ENCODE measurements at places on chromosomes 1 and 21.
A peak's percentile ranks its signal among the peaks of the same experiment; 100 is the strongest.

- H3K4me1 ChIP-seq, result no peaks in the 10 kb centered on the region
- H3K4me3 ChIP-seq, result no peak overlapping the region
- no peaks in the 10 kb centered on the region for H3K36me3 ChIP-seq
- DNase-seq, result no peak
Observed at GRCh38 chr1:33836911-33837310, 27.0 kb upstream of the HMGB4 start.

GRCh38 chr1:18836654-18837053 lies 22.8 kb downstream of the TAS1R2 start:
- H3K4me3 ChIP-seq, result no peak overlapping the region
- peaks cover 2% of the 10 kb centered on the region for H3K27me3 ChIP-seq
- no peak for DNase-seq
- H3K27ac ChIP-seq, result no peak overlapping the region

GRCh38 chr1:188463919-188464318 lies 1635.2 kb downstream of the PLA2G4A start:
- no peaks in the 10 kb centered on the region for H3K27me3 ChIP-seq
- H3K36me3 ChIP-seq, result no peaks in the 10 kb centered on the region
- no peaks in the 10 kb centered on the region for H3K4me1 ChIP-seq
- H3K27ac ChIP-seq, result no peak overlapping the region
- DNase-seq, result no peak

DNA sequence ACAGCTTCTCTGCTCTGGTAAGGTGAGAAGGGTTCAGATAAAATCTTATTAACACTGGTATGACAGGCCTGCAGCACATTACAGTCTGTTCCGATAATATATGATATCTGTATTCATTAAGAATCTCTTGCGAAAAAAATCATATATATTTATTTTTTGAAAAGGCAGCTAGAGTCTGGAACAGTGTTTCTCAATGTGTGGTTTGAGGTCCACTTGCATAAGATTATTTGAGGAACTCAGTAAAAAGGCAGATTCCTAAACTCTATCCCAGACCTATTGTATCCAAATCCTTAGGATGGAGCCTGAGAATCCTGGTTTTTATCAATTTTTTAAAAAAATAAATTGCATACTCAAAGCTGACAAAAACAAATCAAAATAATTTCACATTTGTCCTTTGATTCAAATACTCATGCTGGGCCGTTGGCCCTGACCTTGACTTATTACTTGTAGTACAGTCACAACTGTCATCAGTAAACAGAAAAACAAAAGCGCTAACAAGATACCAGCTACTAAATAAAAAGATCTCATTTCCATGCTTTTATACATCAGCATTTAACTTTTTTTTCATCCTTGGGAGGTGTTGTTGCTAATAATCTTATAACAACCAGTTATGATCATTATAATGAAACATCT lies 60.6 kb downstream of the RGS2 start:
- H3K27ac ChIP-seq, result no peak overlapping the region
- no peaks in the 10 kb centered on the region for H3K27me3 ChIP-seq
- no peaks in the 10 kb centered on the region for H3K36me3 ChIP-seq
- H3K4me1 ChIP-seq, result no peaks in the 10 kb centered on the region
- no peak for DNase-seq

DNA sequence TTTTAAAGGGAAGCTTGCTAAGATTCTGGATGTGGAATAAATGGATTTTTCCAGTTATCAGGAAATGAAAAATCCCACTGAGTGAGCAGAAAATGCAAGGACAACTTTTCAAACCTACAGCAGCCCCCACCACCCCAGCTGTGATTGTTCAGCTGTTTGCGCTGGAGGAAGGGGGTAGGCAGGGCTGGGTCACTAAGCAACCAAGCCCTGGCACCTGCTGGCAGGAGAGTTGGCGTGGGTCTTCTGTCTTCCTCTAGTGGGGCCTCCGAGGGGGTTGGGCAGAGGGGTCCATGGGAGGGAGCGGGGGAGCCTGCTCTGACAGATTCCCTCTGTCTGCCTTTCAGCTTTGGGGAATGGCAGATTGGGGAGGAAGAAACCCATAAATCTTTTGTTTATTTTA lies 45.3 kb downstream of the EIF2D start:
- no peaks in the 10 kb centered on the region for H3K27me3 ChIP-seq
- H3K27ac ChIP-seq, result no peak overlapping the region
- peaks cover 24% of the 10 kb centered on the region for H3K4me1 ChIP-seq
- H3K36me3 ChIP-seq, result peaks cover 38% of the 10 kb centered on the region

- H3K4me3 ChIP-seq, result no peak overlapping the region
- H3K27ac ChIP-seq, result peak overlapping the region; percentile 6
- no peaks in the 10 kb centered on the region for H3K27me3 ChIP-seq
- peaks cover 71% of the 10 kb centered on the region for H3K36me3 ChIP-seq
Observed at GRCh38 chr1:54401799-54402198, 4.4 kb downstream of the SSBP3 start.

- no peaks in the 10 kb centered on the region for H3K36me3 ChIP-seq
- DNase-seq, result no peak
- H3K27ac ChIP-seq, result no peak overlapping the region
- peaks cover 18% of the 10 kb centered on the region for H3K27me3 ChIP-seq
- H3K4me1 ChIP-seq, result peaks cover 25% of the 10 kb centered on the region
Observed at GRCh38 chr1:41498391-41498790, 13.9 kb upstream of the EDN2 start.

DNA sequence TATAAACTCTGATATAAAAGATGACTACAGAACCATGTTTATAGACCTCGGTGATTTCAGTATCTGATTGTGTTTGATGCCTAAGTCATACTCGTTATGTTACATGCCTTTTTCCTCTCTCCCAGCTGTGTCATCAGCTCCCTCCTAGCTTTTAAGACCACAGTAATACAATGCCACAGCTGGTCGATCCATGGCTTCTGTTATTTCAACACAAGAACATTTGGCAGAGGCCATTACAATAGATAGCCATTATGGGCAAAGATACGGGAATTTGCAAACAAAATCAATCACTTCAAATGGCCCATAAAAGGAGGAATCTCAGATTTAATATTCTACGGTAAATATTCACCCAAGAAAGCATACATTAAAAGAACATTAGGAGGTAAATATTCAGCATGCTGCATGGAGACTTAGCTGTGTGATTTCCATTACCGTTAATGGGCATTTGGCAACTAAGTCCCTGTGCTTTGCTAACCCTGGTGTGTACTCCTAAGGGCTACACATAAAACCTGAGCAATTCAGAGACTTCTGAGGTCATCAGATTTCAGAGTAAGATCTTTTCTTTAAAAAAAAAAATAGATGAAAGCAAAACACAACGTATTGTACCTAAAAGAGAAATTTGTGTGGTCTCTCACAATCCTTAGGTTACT lies 153.4 kb downstream of the PIGK start:
- no peak for DNase-seq
- H3K27me3 ChIP-seq, result no peaks in the 10 kb centered on the region
- no peaks in the 10 kb centered on the region for H3K4me1 ChIP-seq
- H3K36me3 ChIP-seq, result no peaks in the 10 kb centered on the region
- H3K27ac ChIP-seq, result no peak overlapping the region
- H3K4me3 ChIP-seq, result no peak overlapping the region

GRCh38 chr1:6638226-6638625 lies 13.6 kb downstream of the THAP3 start:
- no peak for DNase-seq
- peaks cover 10% of the 10 kb centered on the region for H3K36me3 ChIP-seq
- H3K27me3 ChIP-seq, result no peaks in the 10 kb centered on the region
- no peaks in the 10 kb centered on the region for H3K4me1 ChIP-seq
- H3K27ac ChIP-seq, result no peak overlapping the region

- H3K4me3 ChIP-seq, result no peak overlapping the region
- no peak for DNase-seq
- peaks cover 39% of the 10 kb centered on the region for H3K36me3 ChIP-seq
- H3K4me1 ChIP-seq, result no peaks in the 10 kb centered on the region
- H3K27ac ChIP-seq, result no peak overlapping the region
Observed at GRCh38 chr21:34131586-34131985, 58.2 kb downstream of the MRPS6 start.

- no peak overlapping the region for H3K4me3 ChIP-seq
- no peaks in the 10 kb centered on the region for H3K36me3 ChIP-seq
- no peak overlapping the region for H3K27ac ChIP-seq
- peak; percentile 79 for DNase-seq
- no peaks in the 10 kb centered on the region for H3K4me1 ChIP-seq
- H3K27me3 ChIP-seq, result no peaks in the 10 kb centered on the region
Observed at GRCh38 chr1:200938955-200939354, 44.3 kb downstream of the INAVA start.

- no peaks in the 10 kb centered on the region for H3K36me3 ChIP-seq
- H3K4me3 ChIP-seq, result no peak overlapping the region
- no peak overlapping the region for H3K27ac ChIP-seq
- H3K4me1 ChIP-seq, result peaks cover 2% of the 10 kb centered on the region
- H3K27me3 ChIP-seq, result no peaks in the 10 kb centered on the region
Observed at GRCh38 chr21:45139473-45139872, 65.1 kb downstream of the ADARB1 start.

GRCh38 chr1:102772831-102773230 lies 335.5 kb downstream of the COL11A1 start:
- H3K27ac ChIP-seq, result no peak overlapping the region
- no peaks in the 10 kb centered on the region for H3K36me3 ChIP-seq
- no peaks in the 10 kb centered on the region for H3K27me3 ChIP-seq
- no peak for DNase-seq

DNA sequence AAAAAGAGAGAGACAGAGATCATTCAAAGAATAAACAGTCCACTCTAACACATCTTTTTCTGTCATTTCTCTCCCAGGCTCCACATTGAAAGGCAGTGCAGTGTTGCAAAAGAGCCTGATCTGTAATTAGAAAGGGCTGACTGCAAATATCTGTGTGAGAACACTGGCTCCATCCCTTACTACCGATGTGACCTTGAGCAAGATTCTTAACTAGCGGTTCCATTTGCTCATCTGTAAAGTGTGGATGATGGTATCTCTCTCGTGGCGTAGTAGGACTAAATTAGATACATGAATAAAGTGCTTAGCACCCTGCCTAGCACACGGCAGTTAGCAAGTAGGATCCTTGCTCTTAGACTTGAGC lies 26.9 kb upstream of the SLC44A3 start:
- H3K4me3 ChIP-seq, result no peak overlapping the region
- no peak for DNase-seq
- H3K27ac ChIP-seq, result no peak overlapping the region
- no peaks in the 10 kb centered on the region for H3K36me3 ChIP-seq
- no peaks in the 10 kb centered on the region for H3K27me3 ChIP-seq

GRCh38 chr1:210727709-210728108 lies 399.0 kb downstream of the HHAT start:
- H3K4me3 ChIP-seq, result no peak overlapping the region
- H3K27me3 ChIP-seq, result no peaks in the 10 kb centered on the region
- no peaks in the 10 kb centered on the region for H3K36me3 ChIP-seq
- DNase-seq, result no peak

GRCh38 chr1:244834543-244835275 lies 749 bp upstream of the COX20 start:
- H3K27me3 ChIP-seq, result no peaks in the 10 kb centered on the region
- peak; percentile 98 for DNase-seq
- H3K4me3 ChIP-seq, result peak overlapping the region; percentile 88
- peaks cover 22% of the 10 kb centered on the region for H3K4me1 ChIP-seq
- peaks cover 9% of the 10 kb centered on the region for H3K36me3 ChIP-seq
- peak overlapping the region; percentile 97 for H3K27ac ChIP-seq

GRCh38 chr1:20730690-20731056 lies 1.8 kb downstream of the SH2D5 start:
- DNase-seq, result no peak
- H3K27ac ChIP-seq, result no peak overlapping the region
- H3K4me3 ChIP-seq, result no peak overlapping the region
- no peaks in the 10 kb centered on the region for H3K36me3 ChIP-seq
- H3K4me1 ChIP-seq, result peaks cover 27% of the 10 kb centered on the region

DNA sequence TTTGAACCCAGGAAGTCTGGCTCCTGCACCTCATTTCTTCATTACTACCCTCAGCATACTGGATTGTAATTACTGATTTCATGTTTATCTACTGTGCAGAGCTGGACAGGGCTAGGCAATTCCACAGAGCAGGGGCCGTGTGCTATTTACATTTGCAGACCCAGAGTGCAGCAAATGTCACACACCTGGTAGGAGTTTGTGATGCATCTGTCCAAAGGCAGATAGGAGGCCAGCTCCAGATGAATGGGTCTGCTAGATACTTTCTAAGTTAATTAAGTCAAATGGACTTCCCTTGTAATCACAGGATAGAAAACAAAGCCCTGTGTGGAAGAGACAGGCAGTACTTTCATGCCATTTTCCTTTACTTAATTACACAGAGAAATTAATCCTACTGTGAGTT lies 46.2 kb downstream of the PGBD5 start:
- H3K27me3 ChIP-seq, result no peaks in the 10 kb centered on the region
- H3K4me1 ChIP-seq, result no peaks in the 10 kb centered on the region
- H3K4me3 ChIP-seq, result no peak overlapping the region
- H3K36me3 ChIP-seq, result no peaks in the 10 kb centered on the region
- no peak for DNase-seq

- no peak overlapping the region for H3K27ac ChIP-seq
- H3K4me3 ChIP-seq, result no peak overlapping the region
- no peaks in the 10 kb centered on the region for H3K27me3 ChIP-seq
- no peaks in the 10 kb centered on the region for H3K36me3 ChIP-seq
Observed at GRCh38 chr1:228339766-228340685, 66.6 kb downstream of the TRIM11 start.

- no peak overlapping the region for H3K27ac ChIP-seq
- peaks cover 23% of the 10 kb centered on the region for H3K4me1 ChIP-seq
- no peak overlapping the region for H3K4me3 ChIP-seq
Observed at GRCh38 chr1:232682248-232682647, 52.3 kb upstream of the SIPA1L2 start.

DNA sequence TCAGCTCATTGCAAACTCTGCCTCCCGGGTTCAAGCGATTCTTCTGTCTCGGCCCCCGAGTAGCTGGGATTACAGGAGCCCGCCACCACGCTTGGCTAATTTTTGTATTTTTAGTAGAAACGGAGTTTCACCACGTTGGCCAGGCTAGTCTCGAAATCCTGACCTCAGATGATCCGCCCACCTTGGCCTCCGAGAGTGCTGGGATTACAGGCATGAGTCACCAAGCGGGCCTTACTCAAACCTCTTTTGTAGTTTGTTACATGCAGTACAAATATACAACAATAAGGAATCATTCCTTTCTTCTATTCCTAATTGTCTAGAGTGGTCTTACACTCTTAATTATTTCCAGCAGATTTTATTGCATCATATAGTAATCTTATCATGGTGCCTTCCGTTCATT lies 16.6 kb downstream of the SPATA17 start:
- no peaks in the 10 kb centered on the region for H3K36me3 ChIP-seq
- H3K27me3 ChIP-seq, result no peaks in the 10 kb centered on the region
- no peak for DNase-seq

GRCh38 chr1:72063364-72064044 lies 218.8 kb downstream of the NEGR1 start:
- peaks cover 24% of the 10 kb centered on the region for H3K4me1 ChIP-seq
- H3K27me3 ChIP-seq, result no peaks in the 10 kb centered on the region
- no peaks in the 10 kb centered on the region for H3K36me3 ChIP-seq
- no peak for DNase-seq

GRCh38 chr1:58883037-58883887 lies 99.4 kb upstream of the JUN start:
- DNase-seq, result peak; percentile 86
- no peaks in the 10 kb centered on the region for H3K36me3 ChIP-seq
- H3K4me1 ChIP-seq, result peaks cover 34% of the 10 kb centered on the region
- no peak overlapping the region for H3K4me3 ChIP-seq
- H3K27me3 ChIP-seq, result no peaks in the 10 kb centered on the region

Measured in common myeloid progenitor, CD34-positive (primary cell).